Activated CD4-positive, alpha-beta T cell treated with anti-CD3 and anti-CD28 coated beads for 36 hours (primary cell): ENCODE measurements at places on chromosomes 13 and 19.

DNA sequence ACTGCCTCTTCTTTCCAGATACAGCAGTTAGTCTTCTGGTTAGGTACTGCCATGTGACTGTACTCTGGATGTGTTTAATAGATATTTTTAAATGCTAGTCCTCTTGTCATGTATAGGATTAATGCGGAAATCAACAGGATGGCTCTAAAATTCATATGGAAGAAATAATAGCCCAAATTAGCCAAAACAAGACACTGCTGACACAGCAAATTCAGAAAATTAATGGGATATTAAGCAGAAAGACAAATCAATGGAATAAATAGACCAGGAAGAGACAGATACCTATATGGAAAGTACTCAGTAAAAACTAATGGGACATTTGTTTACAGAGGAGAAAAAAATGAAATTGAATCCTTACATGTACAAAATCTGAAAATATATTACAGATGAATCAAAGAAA, 679.3 kb upstream of the PCDH20 start:
- no peak for DNase-seq
- no peaks in the 10 kb centered on the region for H3K4me1 ChIP-seq
- no peaks in the 10 kb centered on the region for H3K36me3 ChIP-seq
- no peak overlapping the region for H3K27ac ChIP-seq
- no peaks in the 10 kb centered on the region for H3K27me3 ChIP-seq

DNA sequence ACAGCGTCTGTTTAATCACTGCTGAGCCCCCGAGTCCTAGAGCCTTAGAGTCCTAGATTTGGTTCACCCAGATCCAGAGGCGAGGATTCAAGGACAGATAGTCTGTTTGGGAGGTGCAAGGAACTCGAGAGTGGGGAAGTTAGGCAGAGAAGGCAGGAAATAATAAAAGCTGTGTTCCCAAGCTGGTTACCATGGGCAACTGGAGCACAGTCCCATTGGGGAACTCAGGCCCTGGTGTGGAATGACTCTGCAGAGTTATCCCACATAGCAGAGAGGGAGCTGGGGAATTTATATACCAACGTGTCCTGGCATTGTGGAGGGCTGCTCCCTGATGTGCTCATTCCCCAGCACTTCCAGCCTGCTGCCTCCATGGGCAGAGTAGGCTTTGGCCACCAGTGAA, 9.7 kb downstream of the IGSF23 start:
- H3K36me3 ChIP-seq, result no peaks in the 10 kb centered on the region
- peaks cover 7% of the 10 kb centered on the region for H3K27me3 ChIP-seq
- no peaks in the 10 kb centered on the region for H3K4me1 ChIP-seq
- H3K27ac ChIP-seq, result no peak overlapping the region
- DNase-seq, result no peak
- no peak overlapping the region for H3K4me3 ChIP-seq

DNA sequence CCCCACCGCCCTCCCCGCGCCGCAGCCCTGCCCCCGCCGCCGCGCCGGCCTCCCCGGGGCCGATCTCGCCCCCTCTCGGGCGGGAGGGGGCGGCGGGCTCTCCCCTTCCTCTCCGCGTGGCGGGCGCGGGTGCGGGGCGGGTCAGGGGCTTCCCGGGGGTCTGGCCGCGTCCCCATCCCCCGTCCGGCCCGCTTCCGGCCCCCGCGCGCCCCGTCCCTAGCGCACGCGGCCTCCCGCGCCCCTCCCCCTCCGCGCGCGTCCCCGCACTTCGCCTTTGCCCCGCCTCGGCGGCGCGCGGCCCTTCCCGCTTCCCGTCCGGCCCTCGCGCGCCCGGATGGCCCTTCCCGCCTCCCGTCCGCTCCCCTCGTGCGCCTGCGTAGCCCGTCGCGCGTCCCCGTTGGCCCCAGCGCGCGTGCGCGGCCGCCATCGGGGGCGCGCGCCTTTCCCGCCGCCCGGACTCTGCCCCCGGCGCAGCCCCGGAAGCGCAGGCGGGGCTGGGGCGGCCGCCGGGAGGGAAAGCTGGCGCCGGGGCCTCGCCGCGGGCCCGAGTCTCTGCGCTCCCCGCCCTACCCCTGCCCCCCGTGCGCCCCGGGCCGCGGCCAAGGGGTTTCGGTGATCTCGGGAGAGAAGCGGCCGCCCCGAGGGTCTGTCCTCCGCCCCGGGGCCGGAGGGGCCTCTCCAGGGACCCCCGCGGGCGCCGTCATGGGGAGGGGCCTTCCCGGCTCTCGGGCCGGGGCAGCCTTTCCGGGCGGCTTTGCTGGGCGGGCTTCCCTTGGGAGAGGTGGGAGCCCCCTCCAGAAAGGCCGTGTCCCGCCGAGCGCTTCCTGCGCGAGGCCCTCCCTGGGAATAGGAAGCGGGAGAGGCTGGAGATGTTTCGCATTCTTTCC, 519 bp downstream of the PTBP1 start:
- H3K27me3 ChIP-seq, result no peaks in the 10 kb centered on the region
- peak overlapping the region; percentile 93 for H3K4me3 ChIP-seq
- H3K36me3 ChIP-seq, result peaks cover 38% of the 10 kb centered on the region

DNA sequence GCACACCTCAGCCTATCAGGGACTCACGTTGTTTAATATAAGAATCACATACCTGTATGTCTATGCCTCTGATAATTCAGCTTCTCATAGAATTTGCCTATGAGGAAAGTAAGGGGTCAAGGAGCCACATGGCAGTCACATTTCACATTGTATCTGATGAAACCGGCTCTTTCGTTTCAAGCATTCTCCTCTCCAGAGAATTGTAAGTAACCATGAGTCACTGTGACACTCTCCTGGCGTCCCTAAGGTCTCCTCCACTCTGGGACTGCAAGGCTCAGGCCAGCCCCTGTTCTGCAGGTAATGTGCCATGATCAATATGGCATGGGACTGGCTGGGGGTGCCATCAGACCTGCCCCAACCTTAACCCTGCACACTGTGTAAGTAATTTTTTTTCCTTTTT, 503.3 kb downstream of the COG6 start:
- no peaks in the 10 kb centered on the region for H3K27me3 ChIP-seq
- no peaks in the 10 kb centered on the region for H3K36me3 ChIP-seq
- no peak overlapping the region for H3K27ac ChIP-seq
- no peak for DNase-seq

DNA sequence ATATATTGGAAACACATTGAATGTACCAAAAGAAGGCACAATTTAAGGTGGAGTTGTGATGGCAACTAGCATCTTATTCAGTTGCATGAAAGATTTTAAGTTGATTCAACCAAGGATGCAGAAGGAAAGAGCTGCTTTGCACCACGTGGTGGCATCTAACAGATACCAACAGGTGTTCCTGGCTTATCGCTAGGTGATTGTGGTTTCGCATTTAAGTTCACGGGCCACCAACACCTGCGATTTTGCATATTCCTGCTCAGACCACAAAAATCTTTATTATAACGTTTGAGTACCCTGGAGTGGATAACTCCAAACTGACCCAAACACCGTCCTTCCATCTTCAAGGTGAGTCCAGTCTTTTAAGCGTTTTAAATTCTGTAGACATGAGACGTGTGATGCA, 45.3 kb downstream of the RGCC start:
- peaks cover 5% of the 10 kb centered on the region for H3K36me3 ChIP-seq
- H3K27me3 ChIP-seq, result no peaks in the 10 kb centered on the region
- H3K27ac ChIP-seq, result peak overlapping the region; percentile 56
- no peak overlapping the region for H3K4me3 ChIP-seq
- DNase-seq, result peak; percentile 27

DNA sequence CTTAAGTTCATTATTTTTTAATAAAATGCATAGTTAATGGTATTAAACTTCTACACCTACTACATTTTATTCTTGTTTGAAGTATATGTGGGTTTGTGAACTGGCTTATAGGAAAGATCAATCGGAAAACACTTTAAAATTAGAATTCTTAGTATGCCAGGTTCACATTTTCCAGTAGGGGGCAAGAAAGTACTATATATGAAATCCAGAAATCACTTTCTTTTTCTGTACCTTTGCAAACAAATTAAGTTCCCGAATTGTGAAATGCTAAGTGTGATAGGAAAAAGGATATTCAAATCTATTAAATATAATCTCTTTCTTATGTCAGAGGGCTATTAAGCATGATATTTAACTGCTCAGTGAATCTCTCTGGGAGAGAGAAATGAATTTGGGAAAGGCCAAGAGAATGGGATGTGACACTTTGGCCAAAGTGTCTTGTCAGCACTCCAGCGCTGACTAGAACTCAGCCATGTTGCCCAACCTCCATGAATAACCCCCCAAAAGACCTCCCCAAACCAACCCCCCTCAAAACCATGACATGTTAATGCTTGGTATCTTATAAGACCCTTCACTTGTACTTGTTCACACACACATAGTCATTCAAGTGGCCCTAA, 122.6 kb upstream of the SLC10A2 start:
- no peaks in the 10 kb centered on the region for H3K4me1 ChIP-seq
- H3K27ac ChIP-seq, result no peak overlapping the region
- no peak for DNase-seq
- H3K4me3 ChIP-seq, result no peak overlapping the region

- no peak for DNase-seq
- H3K27ac ChIP-seq, result no peak overlapping the region
- H3K27me3 ChIP-seq, result no peaks in the 10 kb centered on the region
- H3K4me3 ChIP-seq, result no peak overlapping the region
- H3K4me1 ChIP-seq, result no peaks in the 10 kb centered on the region
Measured at GRCh38 chr13:63910511-63910910, 2494.9 kb upstream of the PCDH20 start.

- no peak overlapping the region for H3K27ac ChIP-seq
- peaks cover 20% of the 10 kb centered on the region for H3K27me3 ChIP-seq
- no peak for DNase-seq
- H3K36me3 ChIP-seq, result no peaks in the 10 kb centered on the region
- H3K4me1 ChIP-seq, result peaks cover under 1% of the 10 kb centered on the region
- H3K4me3 ChIP-seq, result no peak overlapping the region
Measured at GRCh38 chr13:95630593-95630992, 13.9 kb downstream of the DZIP1 start.

DNA sequence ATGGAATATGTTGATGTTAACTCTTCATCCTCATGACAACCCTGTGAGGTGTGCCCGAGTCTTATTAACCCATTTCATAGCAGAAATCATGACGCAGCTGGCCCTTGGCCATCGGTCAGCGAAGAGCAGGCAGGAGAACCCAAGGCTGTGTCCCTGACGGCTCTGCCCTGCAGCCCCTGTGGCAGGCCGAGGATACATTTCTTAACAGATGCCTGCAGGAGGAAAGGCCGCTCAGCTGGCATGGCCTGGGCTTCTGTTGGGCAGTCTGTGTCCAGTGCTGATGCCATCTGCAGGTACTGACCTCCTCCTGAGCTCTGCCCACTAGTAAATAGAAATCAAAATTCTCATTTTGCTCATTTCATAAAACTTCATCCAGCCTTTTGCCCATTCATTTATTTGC, 35.4 kb upstream of the MCF2L start:
- no peak for DNase-seq
- H3K36me3 ChIP-seq, result no peaks in the 10 kb centered on the region
- H3K4me3 ChIP-seq, result no peak overlapping the region
- peaks cover 29% of the 10 kb centered on the region for H3K27me3 ChIP-seq

DNA sequence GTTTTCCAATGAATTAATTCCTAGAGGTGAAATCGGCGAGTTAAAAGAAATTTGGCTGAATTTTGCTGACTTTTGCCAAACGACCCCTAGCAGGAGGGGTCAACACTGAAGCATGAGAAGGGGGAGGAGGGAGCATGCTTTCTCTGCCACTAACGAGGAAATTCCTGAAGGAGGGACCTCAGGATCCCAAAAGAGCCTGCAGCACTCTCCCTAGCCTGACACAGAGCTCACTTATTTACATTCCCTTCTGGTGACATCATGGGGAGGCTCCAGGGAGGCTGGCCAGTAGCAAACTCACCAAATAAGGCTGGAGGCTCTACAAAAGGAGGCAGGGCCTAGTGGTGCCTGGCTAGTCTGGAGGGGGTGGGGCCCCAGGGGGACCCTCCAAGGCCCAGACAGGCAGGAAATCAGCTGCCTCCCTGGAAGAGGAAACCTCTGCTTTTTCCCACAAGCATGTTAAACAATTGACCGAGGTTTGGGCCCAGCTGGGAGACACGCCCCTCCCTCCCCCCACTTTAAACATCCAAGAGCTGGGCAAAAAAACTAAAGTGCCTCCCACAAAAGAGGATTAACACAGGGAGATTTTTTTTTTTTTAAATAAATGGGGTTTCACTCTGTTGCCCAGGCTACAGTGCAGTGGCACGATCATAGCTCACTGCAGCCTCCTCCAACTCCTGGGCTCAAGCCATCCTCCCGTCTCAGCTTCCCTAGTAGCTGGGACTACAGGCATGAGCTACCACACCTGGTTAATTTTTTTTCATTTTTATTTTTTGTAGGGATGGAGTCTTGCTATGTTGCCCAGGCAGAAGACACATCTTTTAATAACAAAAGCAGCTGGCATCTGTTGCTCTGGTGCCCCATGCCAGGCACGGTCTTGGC, 2.1 kb downstream of the DAPK3 start:
- peaks cover 22% of the 10 kb centered on the region for H3K4me1 ChIP-seq
- H3K27me3 ChIP-seq, result no peaks in the 10 kb centered on the region
- DNase-seq, result no peak
- H3K4me3 ChIP-seq, result no peak overlapping the region
- H3K27ac ChIP-seq, result no peak overlapping the region

DNA sequence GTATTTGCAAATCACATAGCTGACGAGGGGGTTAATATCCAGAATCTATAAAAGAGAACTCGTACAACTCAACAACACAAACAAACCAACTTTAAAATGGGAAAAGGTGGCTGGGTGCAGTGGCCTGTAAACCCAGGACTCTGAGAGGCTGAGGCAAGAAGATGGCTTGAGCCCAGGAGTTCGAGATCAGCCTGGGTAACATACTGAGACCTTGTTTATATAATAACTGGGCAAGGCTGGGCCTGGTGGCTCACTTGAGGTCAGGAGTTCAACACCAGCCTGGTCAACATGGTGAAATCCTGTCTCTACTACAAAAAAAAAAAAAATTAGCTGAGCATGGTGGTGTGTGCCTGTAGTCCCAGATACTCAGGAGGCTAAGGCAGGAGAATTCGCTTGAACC, 21.8 kb upstream of the TM6SF2 start:
- no peak overlapping the region for H3K27ac ChIP-seq
- no peak for DNase-seq
- H3K27me3 ChIP-seq, result no peaks in the 10 kb centered on the region
- H3K4me3 ChIP-seq, result no peak overlapping the region

- no peaks in the 10 kb centered on the region for H3K36me3 ChIP-seq
- H3K4me3 ChIP-seq, result no peak overlapping the region
- no peaks in the 10 kb centered on the region for H3K4me1 ChIP-seq
- H3K27ac ChIP-seq, result no peak overlapping the region
Measured at GRCh38 chr13:75514080-75514995, 23.3 kb downstream of the COMMD6 start.

- H3K27ac ChIP-seq, result no peak overlapping the region
- H3K4me3 ChIP-seq, result no peak overlapping the region
- H3K4me1 ChIP-seq, result no peaks in the 10 kb centered on the region
- peaks cover 5% of the 10 kb centered on the region for H3K27me3 ChIP-seq
- no peak for DNase-seq
- H3K36me3 ChIP-seq, result no peaks in the 10 kb centered on the region
Measured at GRCh38 chr13:53136554-53137215, 108.1 kb downstream of the OLFM4 start.
